Kidney epithelial cell (primary cell): ENCODE measurements at places on chromosomes 2 and 18. TPM values are rescaled to one million over a fixed set of nuclear protein-coding genes. Genes with fewer than 3 reads are reported as not detected.
A peak's percentile ranks its signal among the peaks of the same experiment; 100 is the strongest.

The FBXO48 gene
- 0.54 and 0.68 TPM in 2 replicates for total RNA-seq

The RPRM gene
- total RNA-seq = 1.0 and 2.1 TPM in 2 replicates

The LRATD1 gene
- total RNA-seq = 11.4 and 11.6 TPM in 2 replicates

The TEKT4 gene
- not detected in 2 replicates for total RNA-seq

DNA sequence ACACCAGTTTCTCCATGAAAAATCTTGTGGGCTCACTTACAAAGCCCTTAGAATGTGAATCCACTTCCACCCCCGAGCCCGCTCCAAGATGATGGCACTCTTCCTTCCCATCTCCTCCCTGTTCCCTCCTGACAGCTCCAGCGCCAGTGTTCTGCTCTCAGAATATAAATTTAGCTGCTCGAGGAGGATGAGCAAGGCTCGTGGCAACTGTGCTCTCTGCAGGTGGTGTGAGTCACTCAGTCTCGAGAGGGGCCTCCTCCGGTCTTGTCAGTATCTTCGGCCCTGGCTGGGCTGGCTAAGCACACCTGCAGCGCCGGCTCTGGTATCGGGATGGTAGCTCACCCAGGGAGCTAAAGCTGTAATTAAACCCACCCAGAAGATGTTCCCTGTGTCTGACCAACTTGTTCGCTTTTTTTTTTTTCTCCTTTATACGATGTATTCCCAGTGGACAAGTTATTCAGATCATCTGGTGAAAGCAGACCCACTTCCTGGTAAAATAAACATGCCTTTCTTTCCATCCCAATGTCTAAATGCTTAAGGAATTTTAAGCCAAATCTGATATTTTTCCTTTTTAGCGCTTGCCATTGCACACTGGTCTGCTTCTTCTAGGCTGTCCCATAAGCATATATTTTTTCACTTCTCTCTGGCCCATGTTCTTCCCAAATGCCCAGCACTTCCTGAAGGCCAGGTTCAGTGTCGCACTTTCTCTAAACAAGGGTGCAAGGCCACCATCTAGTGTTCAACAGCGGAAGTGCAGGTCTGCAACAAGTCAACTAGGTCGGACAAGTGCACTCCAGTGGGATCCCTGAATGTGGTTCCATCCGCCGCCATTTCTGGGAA is 31.4 kb upstream of the YPEL5 start:
- DNase-seq = peak; percentile 60

DNA sequence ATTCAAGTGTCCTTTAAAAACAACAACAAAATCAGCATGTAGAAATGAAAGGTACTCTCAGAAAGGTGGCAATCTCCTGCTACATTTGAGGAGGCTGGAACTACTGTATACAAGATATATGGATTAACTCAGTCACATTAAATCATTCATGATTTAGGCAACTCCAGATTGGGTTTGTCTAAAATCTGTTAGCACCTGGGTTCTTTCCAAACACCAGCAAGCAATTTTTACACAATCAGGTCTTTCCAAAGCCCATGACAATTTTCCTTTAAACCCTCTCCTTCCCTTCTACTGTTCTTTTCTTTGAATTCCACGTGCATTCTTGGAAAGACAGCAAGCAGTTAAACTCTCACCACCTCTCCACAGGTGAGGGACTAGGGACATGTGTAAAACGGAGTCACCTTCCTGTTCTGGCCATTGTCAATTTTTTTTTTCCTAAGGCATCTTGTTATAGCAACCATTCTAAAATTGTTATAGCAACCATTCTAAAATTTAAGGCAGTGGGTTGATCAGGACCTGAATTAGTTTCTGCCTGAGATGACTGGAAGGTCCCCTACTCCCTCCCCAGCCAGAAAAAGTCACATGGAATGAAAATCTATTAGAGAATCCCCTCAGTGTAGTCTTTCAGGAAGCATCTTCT is 113.9 kb downstream of the ANKRD44 start:
- no peak for DNase-seq

DNA sequence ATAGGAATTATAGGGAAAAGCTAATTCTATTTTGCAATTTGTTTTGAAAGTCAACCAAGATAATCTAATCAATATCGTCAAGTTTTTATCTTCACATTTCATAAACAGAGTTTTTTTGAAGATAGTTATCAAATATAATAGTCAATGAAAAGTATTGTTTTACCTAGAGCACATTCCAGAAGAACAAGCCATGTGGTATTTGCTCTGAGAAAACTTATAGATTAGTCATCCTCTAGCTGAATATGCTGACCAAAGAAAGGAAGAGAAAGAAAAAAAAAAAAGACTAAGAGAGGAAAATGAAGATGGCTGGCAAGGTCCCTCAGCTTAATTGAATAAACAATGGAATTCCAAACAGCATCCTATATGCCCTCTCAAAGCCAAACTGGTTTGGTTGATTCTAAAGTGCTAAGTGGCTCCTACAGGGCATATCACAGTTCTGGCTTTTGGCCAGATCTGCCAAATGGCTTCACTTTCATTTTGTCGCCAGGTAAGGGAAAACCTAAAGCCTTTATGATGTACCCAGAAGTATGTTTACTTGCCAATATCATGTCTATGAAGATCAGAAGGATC is 132.6 kb downstream of the VWC2L start:
- peak; percentile 18 for DNase-seq

DNA sequence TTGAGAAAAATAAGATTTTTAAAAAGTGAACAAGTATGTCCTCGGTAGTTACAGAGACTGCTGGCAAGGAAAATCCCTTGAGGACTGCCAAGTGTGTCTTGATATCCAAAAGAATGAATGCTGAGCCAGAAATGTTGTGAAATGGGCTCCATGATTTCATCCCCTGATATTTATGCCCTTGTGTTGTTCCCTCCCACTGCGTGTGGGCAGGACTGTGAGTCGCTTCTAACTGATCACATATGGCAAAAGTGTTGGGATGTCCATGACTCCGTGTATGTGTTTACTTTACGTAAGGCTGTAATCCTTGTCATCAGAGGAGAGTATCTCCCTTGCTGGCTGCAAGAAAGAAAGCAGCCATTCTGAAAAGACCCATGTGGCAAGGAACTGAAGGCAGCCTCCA is 285.1 kb downstream of the SS18 start:
- no peak for DNase-seq

GRCh38 chr2:9737053-9737875 is 106.0 kb upstream of the TAF1B start:
- DNase-seq = no peak

GRCh38 chr2:207066791-207067460 is 98.8 kb downstream of the KLF7 start:
- no peak for DNase-seq

- DNase-seq = no peak
Measured at GRCh38 chr18:52140986-52141385, 199.0 kb upstream of the DCC start.

DNA sequence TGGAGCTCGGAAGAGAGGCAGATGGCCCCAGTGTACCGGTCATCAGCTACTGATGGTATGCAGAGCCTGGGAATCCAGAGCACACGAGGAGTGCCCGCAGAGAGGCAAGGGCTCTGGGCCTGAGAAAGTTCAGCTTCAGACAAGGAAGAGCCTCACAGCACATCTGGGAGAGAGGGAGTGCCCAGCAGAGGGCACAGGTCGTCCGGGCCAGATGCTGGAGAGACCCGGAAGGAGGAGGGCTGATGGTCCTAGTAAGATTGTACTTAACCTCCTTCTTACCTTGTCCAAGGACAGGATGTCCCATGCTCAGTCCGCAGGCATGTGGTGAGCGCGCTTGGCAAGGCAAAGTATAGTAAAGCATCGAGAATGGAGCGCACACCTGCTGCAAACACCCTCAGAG is 24.4 kb upstream of the CHMP1B start:
- no peak for DNase-seq

DNA sequence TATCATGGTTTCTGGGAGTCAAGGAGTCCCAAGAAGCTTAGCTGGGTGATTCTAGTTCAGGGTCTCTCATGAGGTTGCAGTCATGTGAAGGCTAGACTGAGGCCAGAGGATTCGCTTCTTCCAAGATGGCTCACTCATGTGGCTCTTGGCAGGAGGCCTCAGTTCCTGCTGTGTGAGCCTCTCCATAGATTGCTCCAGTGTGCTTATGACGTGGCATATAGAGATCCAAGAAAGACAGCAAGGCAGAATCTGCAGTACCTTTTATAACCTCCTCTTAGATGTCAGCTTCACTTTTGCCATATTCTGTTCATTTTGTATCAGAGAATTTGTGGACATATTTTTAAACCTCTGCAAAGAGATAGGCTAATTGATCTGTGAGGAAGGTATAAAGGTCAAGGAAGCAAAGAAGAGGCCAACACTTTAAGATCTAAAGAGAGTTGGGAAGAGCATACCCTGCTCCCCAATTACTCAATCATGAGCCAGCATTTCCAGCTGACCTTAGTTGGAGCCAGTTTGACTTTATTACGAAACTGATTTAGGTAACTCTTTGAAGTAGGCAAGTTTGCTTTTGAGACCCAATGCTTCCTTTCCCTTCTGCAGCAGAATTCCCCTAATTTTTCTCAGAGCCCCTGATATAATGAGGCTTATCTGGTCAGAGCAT is 134.7 kb downstream of the EML6 start:
- no peak for DNase-seq

- DNase-seq = no peak
Measured at GRCh38 chr18:22983175-22983574, 50.0 kb downstream of the RBBP8 start.

- no peak for DNase-seq
Measured at GRCh38 chr2:101610750-101611315, 86.7 kb upstream of the MAP4K4 start.

DNA sequence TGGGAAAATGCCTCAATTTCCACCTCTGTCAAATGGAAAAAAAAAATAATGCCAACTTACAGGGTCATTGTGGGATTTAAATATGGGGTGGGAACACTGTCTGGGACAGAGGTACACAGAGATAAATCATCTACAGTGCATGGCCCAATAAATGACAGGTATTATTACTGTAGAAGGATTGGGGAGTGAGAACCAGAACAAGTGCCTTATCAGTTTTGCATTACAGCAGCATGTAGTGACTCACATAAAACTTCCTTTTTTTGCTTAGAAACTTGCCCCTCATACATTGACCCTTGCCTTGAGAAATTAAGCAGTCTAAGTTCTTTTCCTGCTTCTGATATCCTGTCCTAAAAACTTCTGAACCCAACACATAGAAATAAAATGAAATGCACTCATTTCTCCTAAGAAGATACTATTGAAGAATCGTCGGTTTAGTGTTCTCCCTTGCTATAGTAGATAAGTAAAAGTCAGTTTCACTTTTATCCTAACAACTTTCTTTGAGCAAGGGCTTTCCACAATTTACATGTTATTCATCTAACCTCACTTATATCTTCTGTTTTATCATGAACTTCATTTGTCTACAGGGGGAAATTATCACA is 121.0 kb upstream of the HAAO start:
- no peak for DNase-seq

GRCh38 chr2:180927030-180927686 is 53.2 kb upstream of the UBE2E3 start:
- DNase-seq = no peak
